ENCODE measurements at places on chromosomes 2 and 18.

DNA sequence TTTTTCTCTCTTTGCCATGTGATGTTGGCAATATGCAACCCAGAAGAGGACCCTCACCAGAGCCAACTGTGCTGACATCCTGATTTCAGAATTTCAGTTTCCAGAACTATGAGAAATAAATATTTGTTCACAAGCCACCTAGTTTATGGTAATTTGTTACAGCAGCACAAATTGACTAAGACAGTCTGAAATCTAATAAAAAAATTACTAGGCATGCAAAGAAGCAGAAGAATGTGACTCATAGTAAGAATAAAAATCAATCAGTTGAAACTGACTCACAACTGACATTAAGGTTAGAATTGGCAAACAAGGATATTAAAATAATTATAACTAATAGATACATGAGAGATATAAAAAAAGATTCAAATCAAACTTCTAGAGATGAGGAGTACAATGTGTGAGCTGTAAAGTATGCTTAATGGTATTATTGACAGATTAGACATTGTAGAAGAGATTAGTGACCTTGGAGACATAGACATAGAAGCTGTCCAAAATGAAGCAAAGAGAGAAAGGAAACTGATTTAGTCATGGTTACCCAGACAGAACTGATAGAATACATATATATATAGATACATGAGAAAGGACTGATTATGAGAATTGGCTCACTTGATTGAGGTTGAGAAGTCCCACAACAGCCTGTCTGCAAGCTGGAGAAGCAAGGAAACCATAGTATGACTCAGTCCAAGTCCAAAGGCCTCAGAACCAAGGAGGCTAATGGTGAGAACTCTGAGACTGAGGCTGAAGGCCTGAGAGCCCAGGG is 27.8 kb upstream of the TTC39C start:
- H3K27ac ChIP-seq: no peak overlapping the region
- H3K27me3 ChIP-seq: no peaks in the 10 kb centered on the region
- H3K4me3 ChIP-seq: no peak overlapping the region
- DNase-seq: no peak

- DNase-seq: no peak
- no peaks in the 10 kb centered on the region for H3K27me3 ChIP-seq
- no peak overlapping the region for H3K4me3 ChIP-seq
- no peaks in the 10 kb centered on the region for H3K4me1 ChIP-seq
Observed at GRCh38 chr2:234641086-234641485, 144.2 kb upstream of the ARL4C start.

DNA sequence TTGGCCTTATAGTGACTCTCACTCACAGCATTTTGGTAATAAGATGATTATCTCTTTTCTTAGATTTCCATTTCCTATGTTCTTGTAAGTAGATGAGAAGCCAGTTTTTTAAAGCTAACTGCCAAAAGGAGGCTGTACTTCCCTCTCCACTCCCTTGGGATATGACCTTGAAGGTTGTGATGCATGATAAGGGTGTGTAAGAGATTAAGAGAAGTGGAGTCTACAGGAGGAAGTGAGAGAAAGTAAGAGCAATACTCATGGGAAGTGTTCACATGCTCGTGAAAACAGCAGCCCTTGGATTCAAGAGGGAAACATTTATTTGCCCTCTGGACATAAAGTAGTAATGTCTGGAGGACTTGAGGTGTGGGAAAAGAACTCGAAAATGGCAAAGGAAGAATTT is 171.5 kb downstream of the EVA1A start:
- no peaks in the 10 kb centered on the region for H3K36me3 ChIP-seq
- no peaks in the 10 kb centered on the region for H3K27me3 ChIP-seq

DNA sequence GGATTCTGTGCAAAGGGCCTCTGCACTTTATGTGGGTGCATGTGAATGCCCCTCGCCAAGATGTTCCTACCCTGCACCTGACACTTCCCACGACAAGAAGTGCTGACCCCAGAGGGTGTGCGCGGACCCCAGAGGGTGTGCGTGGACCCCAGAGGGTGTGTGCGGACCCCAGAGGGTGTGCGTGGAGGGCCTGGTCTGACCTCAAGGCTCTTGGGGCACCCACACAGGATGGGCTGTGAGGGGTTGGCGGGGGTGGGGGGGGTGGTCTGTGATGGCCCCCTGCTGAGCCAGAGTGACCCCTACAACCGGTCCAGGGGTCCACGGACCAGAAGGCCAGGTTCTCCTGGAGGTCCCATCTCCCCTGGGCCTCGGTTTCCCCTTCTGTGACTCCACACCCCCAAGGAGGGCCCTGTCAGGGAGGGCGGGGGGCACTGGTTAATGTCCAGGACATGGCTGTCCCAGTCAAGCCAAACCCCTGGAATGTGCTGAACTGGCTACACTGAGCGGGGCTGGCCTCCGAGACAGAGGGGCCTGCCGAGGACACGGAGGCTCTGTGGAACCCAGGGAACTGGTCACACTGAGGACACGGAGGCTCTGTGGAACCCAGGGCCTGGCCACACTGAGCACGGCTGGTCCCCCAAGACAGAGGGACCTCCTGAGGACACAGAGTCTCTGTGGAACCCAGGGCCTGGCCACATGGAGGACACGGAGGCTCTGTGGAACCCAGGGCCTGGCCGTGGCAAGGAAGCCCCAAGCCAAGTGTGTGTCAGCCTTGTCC is 3.1 kb downstream of the NEU4 start:
- DNase-seq: no peak
- H3K27me3 ChIP-seq: no peaks in the 10 kb centered on the region
- no peak overlapping the region for H3K4me3 ChIP-seq
- peaks cover 4% of the 10 kb centered on the region for H3K4me1 ChIP-seq

- H3K36me3 ChIP-seq: no peaks in the 10 kb centered on the region
- no peak overlapping the region for H3K4me3 ChIP-seq
Observed at GRCh38 chr2:26095758-26096157, 61.9 kb downstream of the RAB10 start.

DNA sequence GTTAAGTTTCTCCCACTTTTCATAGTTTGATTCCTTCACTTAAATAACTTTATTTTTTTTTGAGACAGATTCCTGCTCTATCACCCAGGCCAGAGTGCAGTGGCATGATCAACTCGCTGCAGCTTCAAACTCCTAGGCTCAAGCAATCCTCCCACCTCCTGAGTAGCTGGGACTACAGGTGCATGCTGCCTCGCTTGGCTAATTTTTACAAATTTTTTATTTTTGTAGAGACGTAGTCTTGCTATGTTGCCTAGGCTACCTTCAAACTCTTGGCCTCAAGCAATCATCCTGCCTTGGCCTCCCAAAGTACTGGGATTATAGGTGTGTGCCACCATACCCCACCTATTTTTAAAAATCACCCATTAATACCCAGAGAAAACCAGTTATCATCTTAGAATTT is 14.2 kb upstream of the WIPF1 start:
- H3K4me1 ChIP-seq: no peaks in the 10 kb centered on the region
- H3K27me3 ChIP-seq: no peaks in the 10 kb centered on the region
- DNase-seq: no peak
- H3K27ac ChIP-seq: no peak overlapping the region

DNA sequence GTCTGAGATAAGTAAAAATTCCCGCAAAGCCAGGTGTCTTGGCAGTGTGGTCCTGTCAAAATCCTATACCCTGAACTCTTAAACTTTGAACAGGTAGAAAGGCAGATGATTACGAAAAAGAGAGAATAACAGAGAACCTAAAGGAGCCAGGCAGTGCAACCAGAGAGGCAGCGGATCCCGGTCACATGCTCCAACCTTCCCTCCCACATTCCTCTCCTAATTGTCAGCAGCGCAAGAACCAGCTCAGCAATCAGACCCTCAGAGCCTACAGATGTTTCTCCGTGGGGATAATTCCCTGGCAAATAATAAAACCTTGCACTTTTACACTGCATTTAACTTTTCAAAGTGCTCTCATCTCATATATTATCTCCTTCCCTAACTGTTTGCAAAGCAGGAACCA is 124.8 kb downstream of the EPHA4 start:
- no peaks in the 10 kb centered on the region for H3K36me3 ChIP-seq
- no peaks in the 10 kb centered on the region for H3K27me3 ChIP-seq
- H3K4me1 ChIP-seq: no peaks in the 10 kb centered on the region
- no peak overlapping the region for H3K27ac ChIP-seq
- DNase-seq: no peak

DNA sequence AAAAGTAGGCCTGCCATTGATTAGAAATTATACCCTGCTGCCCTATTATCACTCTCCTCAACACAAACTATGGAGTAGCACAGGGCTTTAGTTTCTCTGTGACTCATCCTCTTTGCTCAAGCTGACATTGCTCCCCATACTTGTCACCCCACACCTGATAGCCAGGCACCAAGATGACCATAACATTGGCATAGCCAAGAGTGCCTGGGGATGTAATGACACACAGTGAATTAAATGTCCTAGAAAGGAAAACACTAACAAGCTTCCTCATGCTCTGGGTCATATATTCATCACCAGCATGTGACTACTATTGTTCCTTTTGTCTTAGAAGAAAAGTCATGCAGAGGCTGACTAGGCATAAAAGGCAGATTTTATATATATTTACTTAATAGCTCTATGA is 137.8 kb upstream of the RND3 start:
- H3K4me3 ChIP-seq: no peak overlapping the region
- no peak for DNase-seq
- H3K36me3 ChIP-seq: no peaks in the 10 kb centered on the region
- no peak overlapping the region for H3K27ac ChIP-seq

GRCh38 chr2:152407204-152407721 is 72.3 kb downstream of the FMNL2 start:
- no peaks in the 10 kb centered on the region for H3K36me3 ChIP-seq
- no peak overlapping the region for H3K4me3 ChIP-seq
- peaks cover 6% of the 10 kb centered on the region for H3K4me1 ChIP-seq
- no peak for DNase-seq

DNA sequence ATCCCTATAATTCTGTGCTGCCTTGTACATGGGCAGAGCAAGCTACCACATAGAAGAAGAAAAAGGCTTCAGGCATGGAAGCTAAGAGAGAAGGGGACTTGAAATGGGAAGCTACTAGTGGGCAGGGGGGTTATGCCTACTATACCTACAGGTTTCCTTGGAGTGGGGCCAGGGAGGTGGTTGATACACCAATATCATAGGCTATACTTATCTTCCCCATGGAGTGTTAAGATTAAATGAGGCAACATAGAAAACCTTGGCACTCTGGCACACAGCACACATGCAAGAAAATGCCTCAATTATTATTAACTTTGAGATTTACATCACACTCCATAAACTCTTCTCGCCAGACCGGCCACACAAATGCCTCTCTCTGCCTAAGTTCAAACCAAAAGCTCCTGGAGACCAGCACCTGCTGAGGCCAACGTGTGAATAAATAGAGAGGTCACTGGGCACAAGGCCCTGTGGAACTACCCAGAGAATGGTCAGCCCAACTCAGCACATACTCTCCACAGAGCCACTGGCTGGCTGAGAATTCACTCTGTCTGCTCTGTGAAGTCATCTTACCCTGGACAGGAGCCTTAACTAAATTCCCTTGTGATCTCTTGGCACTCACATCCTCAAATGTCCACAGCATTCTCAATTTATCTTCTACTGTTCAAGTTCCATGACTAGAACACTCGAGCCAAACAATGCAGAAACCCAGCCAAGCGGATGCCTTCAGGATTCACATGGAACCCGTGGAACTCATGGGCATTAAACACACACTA is 498.7 kb downstream of the BCL11A start:
- no peaks in the 10 kb centered on the region for H3K36me3 ChIP-seq
- no peak for DNase-seq
- H3K4me3 ChIP-seq: no peak overlapping the region
- no peak overlapping the region for H3K27ac ChIP-seq
- H3K4me1 ChIP-seq: peaks cover 7% of the 10 kb centered on the region
- H3K27me3 ChIP-seq: no peaks in the 10 kb centered on the region

DNA sequence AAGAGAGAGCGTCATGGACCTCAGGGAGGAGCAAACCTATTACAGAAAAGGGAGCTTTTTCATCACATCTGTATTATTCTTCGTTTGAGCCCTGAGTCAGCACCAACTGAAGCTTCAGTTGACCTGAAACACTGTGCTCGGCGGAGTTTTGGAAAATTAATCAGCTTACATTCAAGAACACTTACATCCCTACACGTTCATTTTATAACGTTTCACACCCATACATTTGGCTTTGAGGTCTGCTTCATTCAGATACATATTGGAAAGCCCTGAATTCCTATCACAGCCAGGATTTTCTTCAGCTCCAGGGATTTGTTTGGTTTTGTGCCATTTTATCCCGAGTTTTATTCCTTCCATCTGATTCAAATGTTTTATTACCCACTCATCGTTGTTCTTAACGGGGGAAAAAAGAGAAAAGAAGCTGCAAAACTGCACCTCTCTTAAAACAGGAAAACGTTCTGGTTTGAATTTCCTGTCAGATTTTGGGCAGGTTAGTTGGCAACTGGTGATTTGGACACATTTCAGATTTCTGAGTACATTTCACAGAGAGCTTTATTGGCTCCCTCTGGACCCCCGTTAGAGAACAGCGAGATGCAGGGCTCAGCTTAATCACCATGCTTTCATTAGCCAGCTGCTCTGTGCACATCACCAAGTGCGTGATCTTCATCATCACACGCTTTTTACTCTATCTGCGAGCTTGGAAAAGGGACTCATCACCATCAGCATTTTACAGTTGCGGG is 88.8 kb downstream of the CDC42EP3 start:
- no peak overlapping the region for H3K4me3 ChIP-seq
- peaks cover 1% of the 10 kb centered on the region for H3K4me1 ChIP-seq
- H3K36me3 ChIP-seq: no peaks in the 10 kb centered on the region
- DNase-seq: no peak
- no peak overlapping the region for H3K27ac ChIP-seq

DNA sequence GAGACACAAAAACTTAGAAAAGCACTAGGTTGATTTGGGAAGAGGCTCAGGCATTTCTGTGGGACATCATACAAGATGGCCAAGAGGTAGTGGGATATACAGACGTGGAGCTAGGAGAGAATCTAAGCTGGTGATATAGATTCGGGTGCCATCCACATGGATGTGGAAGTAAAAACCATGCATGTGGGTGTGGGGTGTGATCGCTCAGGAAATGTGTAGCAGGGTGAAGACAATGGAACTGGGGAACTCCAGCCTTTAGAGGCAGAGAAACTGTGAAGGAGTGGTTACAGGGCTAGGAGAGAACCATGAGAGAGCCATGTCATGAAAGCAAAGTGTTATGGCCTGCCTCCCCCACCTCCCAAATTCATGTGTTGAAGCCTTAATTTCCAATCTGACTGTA is 43.0 kb upstream of the CTLA4 start:
- DNase-seq: no peak
- H3K27ac ChIP-seq: no peak overlapping the region
- no peak overlapping the region for H3K4me3 ChIP-seq
- H3K36me3 ChIP-seq: no peaks in the 10 kb centered on the region

DNA sequence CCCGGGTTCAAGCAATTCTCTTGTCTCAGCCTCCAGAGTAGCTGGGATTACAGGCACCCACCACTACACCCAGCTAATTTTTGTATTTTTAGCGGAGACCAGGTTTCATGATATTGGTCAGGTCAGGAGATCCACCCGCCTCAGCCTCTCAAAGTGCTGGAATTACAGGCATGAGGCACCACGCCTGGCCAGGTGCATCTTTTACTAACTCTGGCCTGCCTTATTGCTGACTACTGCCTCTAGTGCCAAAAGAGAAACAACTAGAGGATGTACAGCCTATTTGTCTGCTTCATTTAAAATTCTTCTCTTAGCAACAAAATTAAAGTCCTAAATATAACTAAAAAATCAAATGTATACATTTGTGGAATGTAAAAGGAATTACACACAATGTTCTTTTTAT is 115.4 kb downstream of the BMPR2 start:
- no peaks in the 10 kb centered on the region for H3K4me1 ChIP-seq
- DNase-seq: no peak
- no peak overlapping the region for H3K27ac ChIP-seq
- no peaks in the 10 kb centered on the region for H3K36me3 ChIP-seq

GRCh38 chr2:224847961-224848850 is 132.0 kb upstream of the CCDC195 start:
- no peak overlapping the region for H3K27ac ChIP-seq
- no peaks in the 10 kb centered on the region for H3K36me3 ChIP-seq
- DNase-seq: no peak
